Activated CD4-positive, alpha-beta T cell treated with anti-CD3 and anti-CD28 coated beads, Interleukin-2, amount 10 ng/mL, durations not matched to agents 24 days and 14 days (primary cell): ENCODE measurements at places on chromosomes 4 and X.

GRCh38 chr4:7845493-7846128 is 94.0 kb downstream of the AFAP1 start:
- H3K36me3 ChIP-seq, result peaks cover 28% of the 10 kb centered on the region
- no peaks in the 10 kb centered on the region for H3K27me3 ChIP-seq
- H3K4me3 ChIP-seq, result no peak overlapping the region
- peaks cover 26% of the 10 kb centered on the region for H3K4me1 ChIP-seq
- peak overlapping the region; percentile 7 for H3K27ac ChIP-seq

DNA sequence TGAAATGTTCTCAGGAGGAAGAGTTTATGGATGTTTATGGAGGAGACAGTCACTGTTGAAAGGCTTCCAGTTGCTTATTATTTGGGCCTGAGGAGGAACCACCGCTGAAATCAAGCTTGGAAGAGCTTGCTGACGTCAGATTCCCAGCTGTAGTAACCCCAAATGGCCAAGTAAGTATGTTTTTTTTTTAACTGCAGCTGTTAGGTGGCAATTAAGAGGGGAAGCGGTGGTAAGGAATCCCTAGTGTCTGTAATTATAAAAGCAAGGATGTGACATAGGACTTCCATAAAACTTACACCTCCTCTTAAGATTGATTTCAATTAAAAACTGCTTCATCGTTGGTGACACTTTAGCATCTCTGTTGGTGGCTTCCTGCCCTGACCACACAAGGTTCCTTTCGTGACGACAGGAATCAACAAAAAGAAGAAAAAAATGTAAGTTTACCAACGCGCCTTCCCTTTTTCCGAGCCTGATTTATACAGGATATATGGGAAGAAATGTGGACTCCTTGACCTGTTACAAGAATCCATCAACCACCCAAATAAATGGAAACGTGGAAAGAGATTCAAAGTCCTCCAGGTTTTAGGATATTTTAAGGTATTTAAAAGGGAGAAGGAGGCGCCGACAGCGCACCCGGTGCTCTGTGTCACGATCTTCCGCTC is 884 bp downstream of the RELL1 start:
- H3K27me3 ChIP-seq, result peaks cover 6% of the 10 kb centered on the region
- peaks cover 19% of the 10 kb centered on the region for H3K36me3 ChIP-seq
- peak; percentile 89 for DNase-seq
- H3K4me3 ChIP-seq, result peak overlapping the region; percentile 91
- peaks cover 36% of the 10 kb centered on the region for H3K4me1 ChIP-seq

DNA sequence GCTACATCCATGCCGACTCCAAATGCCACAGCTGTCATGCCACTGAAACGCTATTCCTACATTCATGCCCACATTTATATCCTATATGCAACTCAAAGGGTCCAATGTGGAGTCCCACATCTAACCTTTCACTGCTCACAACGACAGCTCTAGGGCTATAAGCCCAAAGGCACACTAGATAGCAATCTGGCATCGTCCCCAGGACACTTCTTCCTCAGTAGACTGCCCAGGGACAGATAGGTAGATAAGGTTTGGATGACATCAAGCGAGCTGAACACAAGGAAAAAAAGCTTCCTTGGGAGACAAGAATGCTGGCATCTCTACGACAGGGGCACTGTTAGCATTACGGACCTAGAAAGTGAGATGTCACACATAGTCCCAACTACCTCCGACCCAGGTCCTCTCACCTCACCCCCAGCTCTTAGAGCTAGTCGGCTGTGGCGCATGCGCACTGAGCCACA is 685 bp downstream of the RAB9B start:
- H3K27me3 ChIP-seq, result peaks cover 15% of the 10 kb centered on the region
- DNase-seq, result no peak
- H3K4me3 ChIP-seq, result peak overlapping the region; percentile 79
- H3K36me3 ChIP-seq, result no peaks in the 10 kb centered on the region

GRCh38 chr4:23697001-23697528 is 192.8 kb downstream of the PPARGC1A start:
- DNase-seq, result no peak
- no peak overlapping the region for H3K27ac ChIP-seq
- no peaks in the 10 kb centered on the region for H3K4me1 ChIP-seq
- H3K36me3 ChIP-seq, result no peaks in the 10 kb centered on the region

DNA sequence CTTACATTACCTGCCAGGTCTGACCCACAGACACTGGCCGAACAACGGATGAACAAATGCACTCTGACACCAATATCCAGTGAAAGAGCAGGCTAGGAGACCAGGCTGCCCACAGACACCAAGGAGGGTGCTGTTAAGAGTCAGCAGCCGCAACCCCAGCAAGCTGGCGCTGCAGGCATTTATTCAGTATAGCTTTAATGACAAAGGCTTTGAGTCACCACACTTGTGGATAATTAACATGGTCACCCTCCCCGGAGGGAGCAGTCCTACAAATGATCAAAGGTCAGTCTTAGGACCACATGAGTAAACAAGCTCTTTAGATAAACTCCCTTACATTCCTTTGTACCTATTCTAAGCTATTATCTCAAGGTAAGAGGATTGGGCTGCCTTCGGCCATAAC is 368.5 kb upstream of the GRID2 start:
- no peaks in the 10 kb centered on the region for H3K4me1 ChIP-seq
- H3K36me3 ChIP-seq, result no peaks in the 10 kb centered on the region
- no peaks in the 10 kb centered on the region for H3K27me3 ChIP-seq

GRCh38 chr4:4200624-4201023 is 26.1 kb downstream of the OTOP1 start:
- DNase-seq, result no peak
- H3K27ac ChIP-seq, result no peak overlapping the region
- no peaks in the 10 kb centered on the region for H3K4me1 ChIP-seq
- no peak overlapping the region for H3K4me3 ChIP-seq
- no peaks in the 10 kb centered on the region for H3K36me3 ChIP-seq

DNA sequence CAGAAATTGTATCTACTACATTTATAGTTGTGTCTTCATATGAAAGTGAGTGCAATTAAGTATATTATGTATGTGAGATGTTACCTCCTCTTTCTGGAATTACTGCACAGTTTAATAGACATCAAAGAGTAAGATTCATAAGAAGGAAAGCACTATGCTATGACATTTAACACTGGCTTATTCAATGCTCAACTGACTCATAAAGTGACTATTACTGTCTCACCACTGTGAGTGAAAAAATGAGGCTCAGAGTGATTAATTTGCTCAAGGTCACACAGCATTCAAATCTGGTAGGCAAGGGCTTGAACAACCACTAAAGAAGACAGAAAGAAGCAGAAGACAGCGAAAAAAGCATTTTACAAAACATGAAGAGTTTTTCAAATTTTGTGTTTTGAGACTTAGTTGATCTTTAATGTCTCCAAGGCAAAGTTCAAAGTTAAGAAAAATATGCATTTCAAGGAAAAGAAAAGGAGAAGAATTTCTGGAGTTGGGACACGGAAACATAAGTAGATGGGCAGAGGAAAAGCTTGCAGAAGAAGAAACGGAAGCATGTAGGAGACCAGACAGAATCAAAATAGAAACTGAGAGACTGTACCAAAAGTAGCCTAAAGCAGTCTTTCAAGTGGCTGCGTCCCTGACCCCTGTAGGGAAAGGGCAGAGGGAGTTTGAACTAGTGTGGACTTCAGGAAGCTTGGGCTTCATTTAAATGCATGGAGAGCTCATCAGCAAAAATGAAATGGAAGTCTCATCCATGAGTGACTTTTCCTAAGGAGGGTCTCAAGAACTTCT is 66.3 kb downstream of the KCNIP4 start:
- H3K27me3 ChIP-seq, result no peaks in the 10 kb centered on the region
- H3K4me3 ChIP-seq, result no peak overlapping the region
- peaks cover 2% of the 10 kb centered on the region for H3K4me1 ChIP-seq
- DNase-seq, result no peak
- H3K27ac ChIP-seq, result no peak overlapping the region

GRCh38 chr4:30619679-30620078 is 100.5 kb upstream of the PCDH7 start:
- no peak overlapping the region for H3K27ac ChIP-seq
- no peaks in the 10 kb centered on the region for H3K27me3 ChIP-seq
- H3K4me1 ChIP-seq, result no peaks in the 10 kb centered on the region
- H3K36me3 ChIP-seq, result no peaks in the 10 kb centered on the region

DNA sequence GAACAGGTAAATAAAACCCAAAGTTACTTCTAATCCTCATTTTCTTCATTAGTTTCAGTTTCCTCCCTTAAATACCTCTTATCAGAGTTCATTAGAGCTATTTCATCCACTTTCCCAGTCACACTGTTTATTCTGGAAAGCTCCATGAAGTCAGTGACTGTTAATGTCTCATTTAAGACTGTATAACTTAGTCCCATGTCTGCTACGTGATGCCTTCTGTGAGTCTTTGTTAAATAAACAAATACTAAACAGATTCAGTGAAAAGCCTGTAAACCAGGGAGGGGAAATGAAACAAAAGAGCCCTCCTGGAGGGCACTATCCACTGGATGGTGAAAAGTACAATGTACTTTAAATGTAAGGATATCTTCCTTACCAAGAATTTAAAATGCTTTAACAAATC is 24.7 kb downstream of the ACE2 start:
- DNase-seq, result no peak
- H3K36me3 ChIP-seq, result no peaks in the 10 kb centered on the region
- no peak overlapping the region for H3K4me3 ChIP-seq
- H3K27ac ChIP-seq, result no peak overlapping the region
- H3K4me1 ChIP-seq, result no peaks in the 10 kb centered on the region

GRCh38 chr4:143538979-143539669 is 25.6 kb downstream of the SMARCA5 start:
- no peak overlapping the region for H3K27ac ChIP-seq
- peaks cover 7% of the 10 kb centered on the region for H3K4me1 ChIP-seq
- H3K4me3 ChIP-seq, result no peak overlapping the region
- H3K36me3 ChIP-seq, result peaks cover 72% of the 10 kb centered on the region
- no peak for DNase-seq

- H3K27ac ChIP-seq, result no peak overlapping the region
- H3K27me3 ChIP-seq, result no peaks in the 10 kb centered on the region
- H3K4me3 ChIP-seq, result no peak overlapping the region
- peaks cover 6% of the 10 kb centered on the region for H3K36me3 ChIP-seq
- peaks cover 17% of the 10 kb centered on the region for H3K4me1 ChIP-seq
Observed at GRCh38 chrX:153906126-153906917, 1.8 kb downstream of the AVPR2 start.

DNA sequence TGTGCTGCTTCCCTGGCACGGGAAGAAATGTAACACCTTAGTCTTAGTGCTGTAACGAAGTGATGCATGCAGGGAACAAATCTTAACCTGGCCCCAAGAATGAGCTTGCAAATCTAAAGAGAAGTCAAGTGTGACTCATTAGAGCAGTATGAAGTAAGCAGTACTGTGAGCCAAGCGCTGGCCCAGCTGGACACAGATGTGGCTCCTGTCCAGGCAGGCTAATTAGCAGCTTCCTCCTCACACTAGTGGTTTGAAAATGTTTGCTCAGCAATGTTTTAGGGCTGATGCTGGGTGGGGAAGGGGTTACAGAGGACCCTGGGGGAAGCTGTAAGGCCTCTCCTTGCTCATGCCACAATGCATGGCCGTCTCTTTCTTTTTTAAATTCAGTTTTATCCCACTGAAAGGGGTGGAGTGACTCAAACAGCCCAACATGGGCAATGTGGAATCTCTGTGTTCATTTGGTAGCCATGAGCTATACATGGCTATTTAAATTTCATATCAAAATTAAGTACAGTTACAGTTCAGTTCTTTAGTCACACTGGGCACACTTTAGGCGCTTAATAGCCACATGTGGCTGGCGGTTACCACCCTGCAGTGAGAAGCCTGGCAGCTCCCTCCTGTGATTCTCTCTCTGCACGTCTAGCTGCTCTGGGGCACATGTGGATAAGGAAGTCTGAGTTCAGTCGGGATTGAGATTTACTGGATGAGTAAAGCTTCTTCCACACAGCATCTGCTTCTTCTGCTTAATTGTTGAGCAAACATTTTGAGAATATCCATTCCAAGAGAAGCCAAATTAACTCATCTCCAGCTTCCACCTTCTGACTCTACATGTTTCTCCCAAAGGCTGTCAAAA is 48.8 kb downstream of the MAP7D2 start:
- H3K4me1 ChIP-seq, result no peaks in the 10 kb centered on the region
- H3K27ac ChIP-seq, result no peak overlapping the region
- H3K36me3 ChIP-seq, result no peaks in the 10 kb centered on the region
- H3K27me3 ChIP-seq, result peaks cover 2% of the 10 kb centered on the region

DNA sequence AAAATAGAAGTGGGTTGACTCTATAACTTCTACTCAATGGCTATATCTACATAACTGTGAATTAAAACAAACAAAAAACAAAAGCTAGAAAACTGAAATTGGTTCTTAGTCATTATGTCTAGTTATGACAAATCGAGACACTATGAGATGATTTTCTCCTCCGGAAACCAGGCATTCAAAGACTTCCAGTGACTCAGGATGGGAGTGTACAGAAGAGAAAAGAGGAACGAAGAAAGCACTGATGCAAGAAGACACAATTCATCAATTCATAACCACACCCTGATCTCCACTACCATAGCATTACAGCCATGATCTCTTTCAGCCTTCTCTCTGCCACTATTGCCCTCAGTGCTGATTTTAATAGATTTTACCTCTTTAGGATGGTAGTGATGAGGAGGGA is 253.6 kb downstream of the CBLL2 start:
- H3K4me1 ChIP-seq, result no peaks in the 10 kb centered on the region
- H3K4me3 ChIP-seq, result no peak overlapping the region
- no peak for DNase-seq
- no peaks in the 10 kb centered on the region for H3K27me3 ChIP-seq
- no peaks in the 10 kb centered on the region for H3K36me3 ChIP-seq

DNA sequence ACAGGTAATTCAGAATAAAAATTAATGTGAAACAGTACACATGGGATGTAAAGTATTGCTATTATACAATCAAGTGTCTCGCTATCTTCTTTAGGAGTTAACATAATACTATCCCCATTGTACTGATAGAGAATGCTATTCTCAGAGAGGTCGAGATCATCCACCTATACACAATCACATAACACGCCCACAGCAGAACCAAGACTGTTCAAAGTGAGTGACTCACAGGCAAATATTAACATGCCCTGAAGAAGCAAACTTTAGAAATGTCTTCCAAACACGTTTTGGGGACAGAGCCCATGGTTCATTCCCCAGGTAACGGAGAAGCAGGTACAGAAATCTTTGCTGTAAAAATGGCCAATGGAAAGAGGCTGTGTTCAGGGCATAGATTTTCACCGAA is 50.1 kb upstream of the PHKA2 start:
- no peak overlapping the region for H3K4me3 ChIP-seq
- DNase-seq, result no peak
- no peaks in the 10 kb centered on the region for H3K36me3 ChIP-seq

DNA sequence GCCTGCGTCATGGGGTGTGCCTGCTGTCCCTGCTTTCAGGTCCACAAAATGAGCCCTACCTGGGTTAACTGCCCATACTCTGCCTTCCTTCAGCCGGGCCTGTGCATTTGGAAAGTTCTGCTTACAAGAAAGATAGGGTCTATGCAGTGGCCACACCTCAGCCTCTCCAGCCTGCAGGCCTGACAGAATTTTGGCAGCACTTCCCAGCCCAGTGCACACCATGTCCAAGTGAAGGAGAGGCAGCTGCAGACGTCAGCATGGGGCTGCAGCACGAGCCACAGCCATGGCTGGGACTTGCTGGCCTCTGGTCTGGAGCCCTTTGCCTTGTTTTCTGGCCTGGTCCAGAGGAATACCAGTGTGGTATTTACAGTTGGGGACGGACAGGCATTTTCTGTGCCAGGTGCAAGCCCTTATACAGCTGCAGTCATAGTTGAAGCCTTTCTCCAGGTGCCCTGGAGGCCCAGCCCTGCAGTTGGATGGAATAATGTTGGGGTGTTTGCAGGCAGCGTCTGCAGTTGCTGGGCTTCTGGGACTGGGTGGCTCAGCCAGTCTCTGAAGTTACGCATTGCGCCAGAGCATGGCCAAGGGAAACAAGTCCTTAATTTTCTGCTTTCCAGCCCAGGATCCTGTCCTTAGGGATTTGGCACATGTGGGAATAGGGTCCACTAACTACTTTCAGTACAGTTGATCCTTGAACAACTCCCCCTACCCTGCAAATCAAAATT is 26.2 kb downstream of the JADE1 start:
- no peak overlapping the region for H3K27ac ChIP-seq
- no peak for DNase-seq
- peaks cover 23% of the 10 kb centered on the region for H3K4me1 ChIP-seq
- no peak overlapping the region for H3K4me3 ChIP-seq
